ENCODE measurements at places on chromosomes 12 and 14.

- DNase-seq: no peak
Observed at GRCh38 chr14:77808250-77808649, 8.3 kb downstream of the ADCK1 start.

DNA sequence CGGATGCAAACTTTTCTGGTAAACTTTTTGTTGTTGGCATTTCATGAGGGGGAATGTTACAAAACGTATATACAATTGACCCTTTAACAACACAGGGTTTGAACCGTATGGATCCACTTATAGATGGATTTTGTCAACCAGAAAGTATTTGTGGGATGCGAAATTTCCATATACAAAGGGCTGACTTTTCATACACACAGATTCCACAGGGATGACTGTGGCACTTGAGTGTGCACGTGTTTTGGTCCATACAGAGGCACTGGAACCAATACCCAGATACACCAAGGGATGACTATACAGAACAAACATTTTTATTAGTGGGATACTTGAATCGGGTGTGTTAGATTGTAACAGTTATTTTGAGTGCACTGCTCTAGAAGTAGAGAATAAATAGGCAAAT, 29.8 kb upstream of the CCT2 start:
- no peak for DNase-seq

DNA sequence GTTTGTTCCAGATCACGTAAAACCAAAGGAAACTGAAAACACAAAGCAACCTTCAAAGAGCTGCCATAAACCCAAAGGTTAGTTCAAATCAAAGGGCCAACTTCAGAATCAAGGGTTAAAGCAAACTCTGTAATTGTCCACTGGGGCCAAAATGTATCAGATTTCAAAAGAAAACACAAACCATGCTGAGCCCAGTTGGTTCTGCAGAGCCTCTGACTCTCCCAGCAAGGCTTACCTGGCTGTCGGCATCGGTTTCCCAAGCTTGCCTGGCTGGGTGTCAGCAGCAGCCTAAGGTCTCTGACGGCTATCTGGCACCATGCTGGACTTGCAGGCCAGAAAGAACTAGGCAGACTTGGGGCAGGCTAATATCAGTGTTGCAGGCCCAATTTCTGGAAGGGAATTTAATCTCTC, 125.3 kb downstream of the DAD1 start:
- no peak for DNase-seq

- no peak for DNase-seq
Observed at GRCh38 chr14:96162265-96162664, 42.4 kb upstream of the BDKRB2 start.

- no peak for DNase-seq
Observed at GRCh38 chr12:72075891-72076557, 137.4 kb downstream of the TPH2 start.

DNA sequence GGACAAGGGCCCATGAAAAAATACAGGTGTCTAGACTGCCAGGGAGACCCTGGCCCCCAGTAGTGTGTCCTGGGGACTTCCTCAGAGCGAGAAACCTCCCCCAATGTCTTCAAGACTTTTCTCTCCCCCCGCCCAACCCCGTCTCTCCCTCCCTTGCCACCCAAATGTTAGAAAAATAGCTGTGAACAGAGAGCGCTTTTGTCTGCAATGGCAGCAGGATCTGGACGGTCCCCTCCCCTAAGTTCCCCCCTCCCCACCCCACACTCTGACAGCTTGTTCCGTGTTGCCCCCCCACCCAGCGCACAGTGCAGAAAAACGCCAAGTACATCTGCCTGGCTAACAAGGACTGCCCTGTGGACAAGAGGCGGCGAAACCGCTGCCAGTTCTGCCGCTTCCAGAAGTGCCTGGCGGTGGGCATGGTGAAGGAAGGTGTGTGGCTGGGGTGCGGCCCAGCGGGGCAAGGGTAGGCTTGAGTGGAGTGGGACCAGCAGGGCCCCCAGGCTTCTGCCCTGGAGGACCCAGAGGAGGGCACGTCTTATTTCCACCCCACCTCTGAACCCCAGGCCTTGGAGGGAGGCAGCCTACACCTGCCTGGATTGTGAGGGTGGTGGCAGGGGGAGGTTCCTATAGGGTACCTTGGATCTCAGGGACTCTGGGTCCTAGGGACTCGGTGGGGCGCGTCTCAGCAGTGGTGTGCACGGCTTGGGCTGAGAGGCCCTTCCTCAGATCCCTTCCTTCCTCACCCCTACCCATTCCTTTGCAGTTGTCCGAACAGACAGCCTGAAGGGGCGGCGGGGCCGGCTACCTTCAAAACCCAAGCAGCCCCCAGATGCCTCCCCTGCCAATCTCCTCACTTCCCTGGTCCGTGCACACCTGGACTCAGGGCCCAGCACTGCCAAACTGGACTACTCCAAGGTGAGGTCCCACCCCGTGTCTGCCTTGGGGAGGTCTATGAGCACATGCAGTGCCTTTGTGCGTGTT, 4.8 kb downstream of the NR4A1 start:
- no peak for DNase-seq

DNA sequence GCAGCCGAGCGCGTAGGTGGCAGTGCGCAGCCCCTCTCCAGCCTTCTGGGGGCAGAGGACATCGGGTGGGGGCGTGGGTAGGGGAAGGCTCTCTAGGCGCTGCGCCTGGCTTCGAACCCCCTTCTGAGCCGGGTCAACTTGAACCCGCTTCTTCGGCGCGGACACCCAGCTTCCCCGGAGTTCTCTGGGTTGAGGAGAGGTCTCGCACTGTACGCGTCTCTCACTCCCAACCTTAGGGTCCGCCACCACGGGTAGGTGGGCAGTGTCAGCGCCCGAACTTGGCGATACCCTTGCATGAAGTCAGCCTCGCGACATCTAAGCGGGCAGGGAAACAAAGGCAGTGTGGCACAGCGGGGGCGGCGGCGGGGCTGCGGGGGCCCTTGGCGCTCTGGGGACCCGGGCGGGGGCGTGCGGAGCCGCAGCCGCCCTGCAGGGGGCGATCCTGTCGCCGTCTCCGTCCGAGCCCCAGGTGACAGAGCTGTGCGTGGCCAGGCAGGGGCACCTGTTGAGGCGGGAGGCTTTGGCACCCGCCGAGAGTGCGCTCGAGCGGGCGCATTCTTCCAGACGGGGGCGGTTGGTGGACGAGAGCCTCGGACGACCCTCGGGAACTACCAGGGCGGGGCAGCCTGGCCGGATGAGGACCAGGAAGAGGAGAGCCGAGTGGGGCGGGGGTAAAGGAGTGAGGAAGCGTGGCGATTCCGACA, 1.1 kb downstream of the GALNT16 start:
- no peak for DNase-seq

DNA sequence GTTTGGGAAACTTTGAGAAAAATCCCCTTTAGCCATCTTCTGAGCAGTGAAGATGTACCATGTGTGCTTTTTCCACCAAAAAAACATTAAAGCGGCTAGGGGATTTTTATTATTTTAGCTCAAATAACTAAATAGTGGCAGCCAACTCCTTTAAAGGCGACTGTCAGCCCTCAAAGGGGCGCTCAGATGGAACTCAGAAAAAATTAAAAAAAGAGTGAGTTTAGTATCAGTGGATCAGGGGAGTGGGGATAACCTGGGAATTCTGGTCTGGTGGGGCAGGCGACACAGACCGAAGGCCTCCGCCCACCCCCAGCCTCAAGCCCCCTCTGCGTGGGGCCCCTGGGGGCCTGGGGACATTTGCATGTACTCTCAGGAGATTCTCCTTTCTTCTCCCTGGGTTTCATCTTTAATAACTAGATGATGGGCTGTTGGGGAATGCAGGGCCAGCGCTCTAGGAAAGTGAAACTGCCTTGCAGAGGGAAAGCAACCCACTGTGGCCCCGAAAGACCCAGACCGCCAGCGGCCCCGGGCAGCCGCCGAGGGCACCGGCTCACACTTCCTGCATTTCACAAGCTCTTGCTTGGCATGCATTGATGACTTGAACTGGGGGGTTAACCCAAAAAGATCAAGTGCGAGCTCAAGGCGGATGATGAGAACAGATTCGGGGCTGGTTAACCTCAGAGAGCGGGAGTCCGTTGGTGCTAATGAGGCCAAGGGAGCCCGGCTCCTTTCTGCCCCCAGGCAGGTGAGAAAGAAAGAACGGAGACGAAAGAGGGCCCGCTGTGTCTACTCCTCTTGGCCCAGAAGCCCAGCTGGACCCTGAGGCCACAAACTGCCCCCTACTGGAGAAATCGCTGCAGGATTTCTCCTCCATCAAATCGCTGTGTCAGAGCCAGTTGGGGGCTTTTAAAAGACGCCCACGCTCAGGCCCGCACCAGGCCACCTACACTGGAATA, 7.3 kb upstream of the BATF start:
- DNase-seq: peak; percentile 42

- peak; percentile 63 for DNase-seq
Observed at GRCh38 chr14:50342221-50343078, 30.3 kb downstream of the DMAC2L start.

DNA sequence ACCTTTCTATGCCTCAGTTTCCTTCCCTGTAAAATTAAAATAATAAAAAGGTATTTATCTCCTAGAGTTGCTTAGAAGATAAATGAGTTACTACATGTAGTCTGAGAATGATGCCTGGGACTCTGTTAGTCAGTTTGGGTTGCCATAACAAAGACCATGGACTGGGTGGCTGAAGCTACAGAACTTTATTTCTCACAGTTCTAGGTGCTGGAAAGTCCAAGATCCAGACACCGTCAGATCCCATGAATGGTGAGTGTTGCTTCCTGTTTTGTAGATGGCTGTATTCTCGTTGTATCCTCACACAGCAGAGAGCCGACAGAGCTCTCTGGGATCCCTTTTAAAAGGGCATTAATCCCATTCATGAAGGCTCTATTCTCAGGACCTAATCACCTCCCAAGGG, 64.0 kb upstream of the LTA4H start:
- DNase-seq: no peak

DNA sequence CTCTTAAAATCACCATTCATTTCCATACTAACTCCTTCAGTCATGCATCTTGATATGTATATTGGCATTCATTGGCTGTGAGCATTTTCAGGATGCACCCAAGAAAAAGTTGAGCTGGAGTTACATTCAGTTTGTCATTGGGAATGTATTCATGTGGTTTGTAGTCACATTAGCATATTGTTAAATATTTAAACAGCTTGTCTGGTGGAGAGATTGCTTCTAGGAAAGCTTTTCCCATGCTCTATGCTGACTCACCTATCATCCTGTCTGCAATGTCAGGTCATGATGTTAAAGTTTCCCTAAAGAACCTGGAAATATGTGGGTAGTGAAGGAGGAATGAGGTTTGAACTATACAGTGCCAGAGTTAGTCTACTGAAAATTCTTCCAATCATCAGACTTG, 583.6 kb downstream of the GALC start:
- no peak for DNase-seq

DNA sequence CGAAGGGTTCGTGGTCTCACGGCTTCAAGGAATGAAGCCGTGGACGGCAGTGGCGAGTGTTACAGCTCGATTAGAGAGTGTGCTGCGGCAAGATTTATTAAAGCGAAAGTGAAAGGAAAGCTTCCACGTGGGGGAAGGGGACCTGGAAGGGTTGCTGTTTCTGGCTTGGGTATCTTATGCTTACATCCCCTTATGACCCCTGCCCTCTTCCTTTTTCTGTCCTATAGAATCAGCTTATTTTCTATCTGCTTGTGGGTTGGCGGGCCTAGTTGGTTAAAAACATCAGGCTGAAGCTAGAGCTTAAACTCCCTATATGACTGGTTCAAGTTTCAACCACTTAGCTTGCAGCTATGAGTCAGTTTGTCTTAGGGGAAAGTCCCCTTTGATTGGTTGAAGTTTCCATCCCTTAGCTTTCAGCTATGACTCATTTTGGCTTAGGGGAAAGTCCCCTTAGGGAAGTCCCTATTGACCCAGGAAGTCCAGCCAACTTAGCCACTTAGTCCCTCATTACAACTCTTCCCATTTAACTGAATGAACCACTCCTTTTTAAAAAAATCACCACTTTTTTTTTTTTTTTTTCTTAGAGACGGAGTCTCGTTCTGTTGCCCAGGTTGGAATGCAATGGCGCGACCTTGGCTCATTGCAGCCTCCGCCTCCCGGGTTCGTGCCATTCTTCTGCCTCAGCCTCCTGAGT, 1494.7 kb upstream of the TMEM132C start:
- no peak for DNase-seq

DNA sequence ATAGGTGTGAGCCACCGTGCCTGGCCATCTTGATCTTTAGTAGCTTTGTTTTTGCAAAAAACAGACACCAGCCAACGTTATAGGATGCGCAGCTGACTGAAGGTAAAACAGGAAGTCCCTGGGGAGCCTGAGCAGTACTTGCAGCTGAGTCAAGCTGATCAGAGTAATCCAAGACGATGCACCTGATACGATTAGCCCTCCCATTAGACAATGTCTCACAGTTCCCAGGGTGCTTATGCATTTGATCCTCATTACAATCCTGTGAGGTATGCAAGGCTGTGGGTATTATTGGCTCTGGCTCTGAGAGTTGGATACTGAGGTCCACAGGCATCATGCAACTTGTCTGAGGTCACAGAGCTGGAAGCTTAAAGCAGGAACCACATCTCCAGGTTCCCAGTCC, 8.1 kb downstream of the KRT18 start:
- no peak for DNase-seq

GRCh38 chr14:90168425-90169105, 87.8 kb upstream of the PSMC1 start:
- DNase-seq: no peak

- DNase-seq: no peak
Observed at GRCh38 chr12:89469361-89469760, 55.2 kb downstream of the GALNT4 start.

- DNase-seq: peak; percentile 51
Observed at GRCh38 chr14:24817212-24818057, 183.4 kb upstream of the GZMB start.

- DNase-seq: no peak
Observed at GRCh38 chr14:64074961-64075612, 219.1 kb downstream of the ESR2 start.

GRCh38 chr14:68325267-68325807, 467.5 kb downstream of the ZFP36L1 start:
- no peak for DNase-seq

- no peak for DNase-seq
Observed at GRCh38 chr12:68139001-68139400, 20.5 kb downstream of the IFNG start.

DNA sequence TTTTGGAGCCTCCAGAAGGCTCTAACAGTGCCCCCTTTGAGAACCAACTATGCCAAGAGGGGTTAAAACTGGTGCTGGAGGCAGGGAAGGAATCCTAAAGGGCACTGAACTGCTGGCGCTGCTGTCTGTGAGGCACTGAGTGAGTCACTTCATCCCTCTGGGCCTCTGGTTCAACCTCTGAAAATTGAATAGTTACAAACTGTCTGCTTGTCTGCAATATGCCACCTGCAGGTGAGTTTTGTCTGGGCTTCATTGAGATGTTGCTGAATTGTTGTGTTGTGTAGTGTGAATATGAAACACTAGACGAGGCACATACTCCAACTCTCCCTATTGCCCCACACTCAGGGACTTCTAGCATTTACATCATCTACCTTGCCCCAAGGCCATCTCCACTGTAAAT, 68.0 kb downstream of the GRIN2B start:
- DNase-seq: no peak

- no peak for DNase-seq
Observed at GRCh38 chr14:71538938-71539649, 393.1 kb upstream of the RGS6 start.

GRCh38 chr12:41661141-41661765, 473.1 kb downstream of the PDZRN4 start:
- no peak for DNase-seq
